A549 (cell line): ENCODE measurements at places on chromosomes 6 and 20.

- no peak for DNase-seq
These were observed 55.3 kb upstream of the SOX4 start for GRCh38 chr6:21538186-21538798.

- DNase-seq: no peak
These were observed 228.2 kb downstream of the CDH4 start for GRCh38 chr20:61480158-61480825.

- DNase-seq: peak; percentile 35
These were observed 177.4 kb downstream of the TFAP2A start for GRCh38 chr6:10237298-10238038.

DNA sequence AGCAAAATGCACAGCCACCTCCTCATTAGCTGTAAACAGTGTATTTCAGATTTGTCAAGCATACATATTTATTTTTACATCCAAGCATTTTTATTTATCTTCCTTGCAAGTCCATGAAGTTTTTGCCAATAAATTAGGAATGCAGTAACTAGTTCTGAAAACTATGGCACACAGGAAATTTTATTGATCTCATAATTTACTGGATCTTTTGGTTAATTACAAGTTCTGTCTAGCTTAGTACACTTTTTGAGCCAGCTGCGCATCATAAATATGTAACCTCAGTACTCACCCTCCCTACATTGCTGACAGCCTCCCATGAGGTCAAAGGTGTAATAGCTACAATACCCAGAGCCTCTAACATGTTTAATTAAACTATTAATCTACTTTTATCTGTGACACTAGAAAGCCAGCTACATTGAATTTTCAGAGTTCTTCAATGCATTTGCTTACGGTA is 898.2 kb downstream of the KIF16B start:
- no peak for DNase-seq

DNA sequence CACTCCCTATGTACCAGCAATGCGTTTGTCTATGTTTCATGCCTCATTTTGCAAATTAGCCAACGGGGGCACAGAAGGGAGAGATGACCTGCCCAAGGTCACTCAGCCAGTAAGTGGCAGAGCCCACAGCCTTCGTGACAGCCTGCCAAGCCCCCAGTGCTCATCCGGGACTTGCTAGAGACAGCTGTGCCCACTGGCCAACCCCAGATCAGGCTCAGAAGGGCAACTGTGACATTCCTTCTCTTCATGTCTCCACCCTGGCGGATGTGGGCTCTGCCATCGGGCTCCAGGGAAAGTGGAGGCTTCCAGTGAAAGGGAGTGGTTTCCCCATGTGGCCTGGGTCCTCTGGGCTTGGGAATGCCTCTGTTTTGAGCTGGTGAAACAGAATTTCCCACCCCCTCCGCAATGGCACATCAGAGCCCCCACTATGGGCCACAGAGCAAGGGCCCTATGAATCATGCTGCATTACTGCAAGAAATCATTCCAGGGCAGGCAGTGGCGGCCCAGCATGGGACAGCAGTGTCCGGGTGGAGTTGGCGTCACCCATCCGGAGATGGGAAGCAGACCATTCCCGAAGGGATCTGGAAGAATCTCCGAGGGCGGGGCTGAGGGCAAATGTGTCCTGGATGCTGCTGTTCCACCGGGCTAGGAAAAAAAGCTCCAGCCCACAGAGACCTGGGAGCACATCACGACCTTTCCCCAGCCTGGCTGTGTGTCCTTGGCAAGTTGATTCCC is 9.1 kb downstream of the RSPO4 start:
- DNase-seq: no peak

DNA sequence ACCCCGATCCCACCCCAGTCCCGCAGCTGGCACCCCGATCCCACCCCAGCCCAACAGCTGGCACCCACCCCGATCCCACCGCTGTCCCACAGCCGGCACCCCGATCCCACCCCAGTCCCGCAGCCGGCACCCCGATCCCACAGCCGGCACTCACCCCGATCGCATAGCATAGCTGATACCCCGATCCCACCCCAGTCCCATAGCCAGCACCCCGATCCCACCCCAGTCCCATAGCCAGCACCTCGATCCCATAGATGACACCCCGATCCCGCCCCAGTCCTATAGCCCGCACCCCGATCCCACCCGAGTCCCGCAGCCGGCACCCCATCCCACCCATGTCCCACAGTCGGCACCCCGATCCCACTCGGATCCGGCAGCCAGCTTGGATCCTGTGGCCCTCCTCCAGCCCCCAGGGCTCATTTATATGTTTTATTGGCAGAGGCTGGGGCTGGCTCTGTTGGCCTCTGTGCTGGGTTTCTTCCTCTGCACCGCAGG is 897 bp upstream of the GMEB2 start:
- DNase-seq: no peak

DNA sequence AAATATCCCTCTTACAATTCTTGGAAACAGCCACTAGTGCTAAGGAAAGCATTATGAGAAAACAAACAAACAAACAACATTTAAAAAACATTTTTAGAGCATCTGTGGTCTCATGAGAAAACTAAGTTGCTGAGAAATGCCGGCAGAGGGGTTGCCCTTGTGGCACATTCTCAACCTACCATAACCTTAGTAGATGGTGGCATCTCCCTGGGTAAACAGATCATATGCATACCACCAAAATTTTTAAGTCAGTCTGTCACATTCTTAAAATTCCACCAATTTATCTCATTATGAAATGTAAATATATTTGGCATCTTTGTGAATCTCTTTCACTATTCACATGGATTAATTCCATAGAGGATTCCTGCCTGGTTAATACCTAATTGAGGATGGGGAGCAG is 575.7 kb upstream of the MARCKS start:
- DNase-seq: peak; percentile 1

DNA sequence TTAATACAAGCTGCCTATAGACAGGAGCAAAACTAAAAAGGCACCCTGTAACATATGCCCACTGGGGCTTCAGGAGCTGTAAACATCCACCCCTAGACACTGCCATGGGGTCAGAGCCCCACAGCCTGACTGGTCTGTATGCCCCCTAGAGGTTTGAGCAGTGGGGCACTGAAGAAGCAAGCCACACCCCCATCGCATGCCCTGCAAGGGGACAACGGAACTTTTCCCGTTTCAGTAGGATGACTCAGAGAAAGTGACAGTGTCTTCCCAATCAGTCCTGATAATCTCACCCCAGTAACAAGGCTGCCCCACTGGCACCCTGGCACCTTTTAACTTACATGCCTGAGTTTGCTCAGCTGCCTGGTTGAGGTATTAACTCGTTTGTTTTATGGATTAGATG is 35.9 kb downstream of the BEND3 start:
- no peak for DNase-seq

DNA sequence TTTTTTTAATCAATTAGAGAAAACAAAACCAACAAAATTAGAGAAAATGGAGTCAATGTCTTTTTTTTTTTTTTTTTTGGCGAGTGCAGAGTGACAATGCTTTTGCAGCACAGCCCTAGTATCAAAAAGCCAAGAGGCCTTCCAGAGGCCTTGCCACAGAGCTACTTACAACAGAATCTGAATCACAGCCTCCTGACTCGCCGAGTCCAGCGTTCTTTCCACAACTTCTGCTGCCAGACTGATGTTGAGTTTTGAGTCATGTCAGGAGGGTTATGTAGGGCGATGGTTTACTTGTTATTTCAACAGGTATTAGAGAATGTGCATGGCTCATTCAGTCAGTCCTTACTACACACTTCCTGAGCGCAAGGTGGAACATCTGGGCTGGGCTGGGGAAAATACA is 88.6 kb downstream of the FNDC1 start:
- no peak for DNase-seq

GRCh38 chr6:44053760-44054556 is 73.3 kb downstream of the MRPL14 start:
- DNase-seq: no peak

DNA sequence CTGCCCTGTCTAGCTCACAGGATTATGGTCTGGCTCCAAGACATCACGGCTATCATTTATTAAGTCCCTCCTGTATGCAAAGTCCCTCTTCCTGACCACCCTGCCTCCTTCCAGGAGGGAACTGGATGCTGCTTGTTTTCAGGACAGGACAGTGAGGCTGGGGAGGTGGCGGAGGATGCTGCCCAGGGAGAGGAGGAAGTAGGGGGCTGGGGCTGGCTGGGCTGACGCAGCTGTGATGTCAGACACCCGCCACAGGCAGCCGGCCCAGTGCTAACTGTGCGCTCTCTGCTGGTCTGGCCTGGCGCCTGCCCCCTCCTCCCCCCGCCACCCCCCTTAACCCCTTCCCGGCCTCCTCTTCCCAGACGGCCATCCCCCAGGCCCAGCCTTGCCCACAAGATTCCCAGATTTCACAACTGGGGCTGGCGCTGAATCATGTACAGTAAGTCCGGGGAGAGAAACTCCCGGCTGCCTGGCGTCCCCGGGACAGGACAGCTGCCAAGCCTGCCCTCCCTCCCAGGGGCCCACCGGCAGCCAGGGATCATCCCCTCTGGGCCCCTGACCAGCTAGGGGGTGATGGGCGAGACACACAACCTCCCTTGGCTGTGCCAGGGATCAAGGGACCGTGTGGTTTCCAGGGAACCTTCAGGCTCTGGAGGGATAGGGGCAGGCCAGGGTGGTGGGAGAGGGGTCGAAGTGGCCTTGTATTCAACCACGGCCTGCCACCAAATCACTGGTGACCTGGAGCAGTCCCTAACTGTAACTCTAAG is 118.1 kb downstream of the CEBPB start:
- DNase-seq: peak; percentile 98

DNA sequence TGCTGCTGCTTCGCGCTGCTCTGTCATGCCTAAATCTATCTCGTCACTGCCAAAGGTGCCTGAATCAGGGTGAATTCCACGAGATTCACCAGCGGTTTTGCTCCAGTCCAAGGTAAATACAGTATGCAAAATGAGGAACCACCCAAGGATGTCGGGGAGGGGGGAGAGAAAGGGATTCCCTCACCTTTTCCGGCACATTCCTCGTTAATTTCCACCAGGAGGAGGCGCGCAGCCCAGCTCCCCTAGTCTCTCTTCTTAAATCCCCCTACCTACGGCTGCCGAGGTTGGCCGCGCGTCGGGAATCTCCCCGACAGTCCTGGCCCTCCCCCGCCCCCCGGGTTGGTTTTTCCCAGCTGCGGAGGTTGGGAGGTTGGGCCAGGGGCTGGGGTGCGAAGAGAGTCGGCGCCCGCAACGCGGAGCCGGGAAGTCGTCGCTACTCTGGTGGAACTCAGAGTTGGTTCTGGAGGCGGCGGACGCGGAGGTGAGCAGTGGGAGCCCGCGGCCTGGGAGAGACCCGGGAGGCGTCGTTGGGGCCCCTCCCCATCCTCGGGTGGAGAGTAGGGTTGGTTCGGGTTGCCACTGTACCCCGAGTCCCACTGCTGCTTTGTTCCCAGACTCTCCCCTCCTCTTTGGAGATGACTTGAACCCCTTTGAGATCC is at the start of gene TPBG:
Gene TPBG (plus strand): TSS at position 390 of the 659 bp plus-strand sequence. CDS start 1,145 bp downstream, outside the sequence.
- DNase-seq: peak; percentile 72
